ENCODE measurements at places on chromosomes 7 and 10.

GRCh38 chr10:10500937-10501336, 516.7 kb upstream of the CELF2 start:
- DNase-seq: no peak

GRCh38 chr10:78535716-78536218, 502.1 kb downstream of the RPS24 start:
- DNase-seq: no peak

GRCh38 chr7:124879771-124880170, 49.9 kb downstream of the POT1 start:
- no peak for DNase-seq

DNA sequence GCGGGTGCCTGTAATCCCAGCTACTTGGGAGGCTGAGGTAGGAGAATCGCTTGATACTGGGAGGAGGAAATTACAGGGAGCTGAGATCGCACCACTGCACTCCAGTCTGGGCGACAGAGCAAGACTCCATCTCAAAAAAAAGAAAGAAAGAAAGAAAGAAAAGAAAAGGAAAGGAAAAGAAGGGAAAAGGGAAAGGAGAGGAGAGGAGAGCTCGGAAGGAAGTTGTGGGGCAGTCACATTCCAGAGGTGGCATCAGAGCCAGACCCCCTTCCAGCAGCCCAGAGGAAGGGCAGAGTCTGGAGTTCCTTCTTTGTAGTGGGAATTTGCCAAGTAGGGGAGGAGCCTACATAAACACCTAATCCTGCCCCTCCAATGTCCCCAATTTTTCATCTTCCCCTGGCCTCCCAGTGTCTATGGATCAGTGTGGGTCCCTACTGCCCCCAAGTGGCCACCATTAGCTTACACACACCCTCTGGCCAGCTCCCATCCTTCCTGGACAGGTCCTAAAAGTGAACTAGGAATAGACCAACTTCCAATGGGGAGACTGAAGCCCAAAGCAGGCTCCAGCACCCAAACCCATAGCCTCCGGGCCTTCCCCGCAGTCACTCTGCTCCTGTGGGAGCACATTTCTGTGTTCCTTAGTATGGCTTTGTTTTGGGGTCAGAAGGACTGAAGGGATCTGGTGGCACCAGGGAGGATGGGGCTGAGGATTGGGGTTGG, 39.6 kb upstream of the HSPB1 start:
- no peak for DNase-seq

DNA sequence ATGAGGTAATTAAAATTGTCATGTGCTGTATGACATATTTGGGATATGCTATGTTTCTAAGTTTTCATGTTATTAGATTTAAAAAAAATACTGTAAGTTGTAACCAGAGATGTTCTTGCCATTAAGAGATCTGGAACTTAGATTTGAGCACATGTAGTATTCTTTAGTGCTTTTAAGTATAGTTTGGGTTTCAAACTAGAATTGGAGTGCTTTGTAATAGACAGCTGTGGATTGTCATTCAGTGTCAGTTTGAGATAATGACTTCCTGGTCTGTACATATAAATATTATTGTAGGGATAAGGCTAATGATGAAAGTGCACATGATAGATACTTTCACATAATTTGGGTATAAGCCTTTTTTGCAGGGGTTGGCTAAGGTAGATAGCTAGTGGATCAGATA, 936.2 kb downstream of the CNTNAP2 start:
- no peak for DNase-seq

DNA sequence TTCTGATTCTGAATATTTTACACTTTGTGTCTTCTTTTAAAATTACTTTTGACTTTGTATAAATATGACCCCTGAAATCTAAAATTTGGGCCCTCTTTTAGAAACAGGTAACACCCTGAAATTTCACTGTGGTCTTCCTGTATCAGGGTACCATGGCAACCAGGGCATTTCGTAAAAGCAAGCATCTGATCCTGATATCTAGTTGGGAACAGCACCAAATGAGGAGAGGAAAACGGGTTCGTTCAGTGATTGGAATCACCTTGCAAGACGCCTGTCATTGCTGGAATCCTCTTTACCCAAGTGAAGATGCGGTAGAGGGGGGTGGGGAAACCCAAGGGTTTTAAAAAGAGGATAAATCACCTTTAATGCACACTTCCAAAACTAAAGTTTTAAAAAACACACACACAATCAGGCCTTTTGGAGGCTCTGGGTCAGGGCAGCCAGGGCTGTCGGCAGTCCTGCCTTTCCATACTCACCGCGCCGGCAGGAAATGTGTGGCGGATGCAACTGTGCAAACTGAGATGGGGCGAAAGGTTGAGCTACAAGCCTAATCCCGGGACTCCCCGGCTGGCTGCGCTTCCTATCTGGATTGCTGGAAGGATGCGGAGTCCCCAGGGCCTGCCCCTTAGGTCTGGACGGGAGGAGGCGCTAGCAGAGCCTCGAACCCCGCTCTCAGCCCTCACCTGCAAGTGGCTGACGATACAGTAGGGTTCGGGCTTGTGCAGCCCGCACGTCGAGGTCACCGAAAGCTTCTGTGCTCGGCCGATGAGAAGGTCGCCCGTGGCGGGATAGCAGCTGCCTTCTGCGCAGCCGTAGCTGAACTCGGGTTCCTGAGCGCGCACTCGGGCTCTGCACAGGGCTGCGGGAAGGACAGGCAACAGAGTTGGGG, 1.8 kb downstream of the LAMB1 start:
- DNase-seq: no peak

All from NCI-H1048 (cell line).